ENCODE measurements at places on chromosomes 1 and 21.
A peak's percentile ranks its signal among the peaks of the same experiment; 100 is the strongest.

- DNase-seq = no peak
These were observed 1.7 kb downstream of the C1QB start for GRCh38 chr1:22654692-22655091.

- peak; percentile 65 for DNase-seq
These were observed 12.1 kb upstream of the GJB5 start for GRCh38 chr1:34742667-34743270.

DNA sequence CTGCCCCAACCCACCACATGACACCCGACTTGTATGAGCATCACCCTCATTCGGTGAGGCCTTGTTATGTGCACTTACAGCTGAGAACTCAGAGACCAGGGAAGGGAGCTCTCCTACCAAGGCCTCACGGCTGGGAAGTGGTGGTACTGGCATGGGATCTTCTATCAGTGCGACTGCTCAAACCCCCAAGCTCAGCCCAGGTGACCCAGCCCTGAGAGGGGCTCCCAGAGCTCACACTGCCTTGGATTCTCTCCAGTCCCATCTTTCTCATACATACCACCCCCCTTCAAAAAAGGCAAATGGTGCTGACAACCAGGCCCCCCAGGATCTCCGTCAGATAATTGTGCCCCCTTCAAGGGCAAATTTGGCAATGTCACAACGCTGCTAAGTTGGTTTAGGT lies 777 bp upstream of the PLA2G2F start:
- DNase-seq = no peak

DNA sequence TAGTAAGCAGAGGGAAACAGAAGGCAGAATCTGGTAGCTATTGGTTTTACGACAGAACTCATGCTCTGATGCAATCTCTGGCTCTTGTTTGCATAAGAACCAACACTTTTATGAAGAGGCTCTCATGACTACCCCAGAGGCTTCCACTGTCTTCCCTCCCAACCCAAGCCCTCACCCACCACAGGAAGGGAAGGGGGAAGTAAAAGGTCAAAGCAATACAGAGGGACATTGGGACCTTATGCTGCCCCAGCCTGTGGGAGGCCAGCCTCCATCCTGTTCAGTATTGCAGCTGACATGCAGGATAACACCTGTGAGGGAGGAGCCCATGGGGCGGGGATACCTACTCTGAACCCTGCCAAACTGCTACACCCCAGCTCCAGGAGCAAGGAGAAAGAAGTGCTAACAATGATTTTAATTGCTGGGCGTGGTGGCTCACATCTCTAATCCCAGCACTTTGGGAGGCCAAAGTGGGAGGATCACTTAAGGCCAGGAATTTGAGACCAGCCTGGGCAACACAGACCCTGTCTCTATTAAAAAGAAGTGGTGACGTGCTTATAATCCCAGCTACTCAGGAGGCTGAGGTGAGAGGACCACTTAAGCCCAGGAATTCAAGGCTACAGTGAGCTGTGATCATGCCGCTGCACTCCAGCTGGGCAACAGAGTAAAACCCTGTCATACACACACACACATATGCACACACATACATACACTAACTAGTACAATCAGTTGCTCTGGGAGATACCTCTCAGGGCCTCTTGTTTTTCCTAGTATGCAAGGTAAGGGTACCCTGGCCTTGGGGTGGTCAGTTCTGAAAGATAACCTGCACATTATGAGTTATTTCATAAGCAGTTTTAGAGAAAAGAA lies 9.5 kb downstream of the MR1 start:
- DNase-seq = no peak

DNA sequence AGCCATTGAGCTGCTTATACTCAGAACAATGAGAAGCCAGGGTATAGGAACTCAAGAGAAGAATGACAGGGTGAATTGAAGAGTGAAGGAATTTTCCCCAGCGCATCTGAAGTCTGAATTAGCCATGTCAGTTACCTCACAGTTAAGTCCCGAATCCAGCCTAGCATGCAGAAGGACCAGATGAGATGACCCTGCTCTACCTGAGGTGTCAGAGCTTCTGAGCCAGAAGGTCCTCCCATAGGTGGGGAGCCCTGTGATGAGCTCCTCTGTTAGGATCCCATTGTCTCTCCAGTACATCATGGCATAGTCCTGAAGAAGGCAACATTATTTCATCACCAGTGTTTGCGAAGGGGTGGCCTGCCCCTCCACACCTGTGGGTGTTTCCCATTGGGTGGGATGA lies 68.2 kb downstream of the OVGP1 start:
- DNase-seq = no peak

- DNase-seq = no peak
These were observed 39.1 kb downstream of the CRYAA start for GRCh38 chr21:43207868-43208267.

- no peak for DNase-seq
These were observed 3.4 kb downstream of the CTTNBP2NL start for GRCh38 chr1:112399456-112399855.

GRCh38 chr1:93820554-93821422 lies 58.2 kb downstream of the DNTTIP2 start:
- DNase-seq = no peak

DNA sequence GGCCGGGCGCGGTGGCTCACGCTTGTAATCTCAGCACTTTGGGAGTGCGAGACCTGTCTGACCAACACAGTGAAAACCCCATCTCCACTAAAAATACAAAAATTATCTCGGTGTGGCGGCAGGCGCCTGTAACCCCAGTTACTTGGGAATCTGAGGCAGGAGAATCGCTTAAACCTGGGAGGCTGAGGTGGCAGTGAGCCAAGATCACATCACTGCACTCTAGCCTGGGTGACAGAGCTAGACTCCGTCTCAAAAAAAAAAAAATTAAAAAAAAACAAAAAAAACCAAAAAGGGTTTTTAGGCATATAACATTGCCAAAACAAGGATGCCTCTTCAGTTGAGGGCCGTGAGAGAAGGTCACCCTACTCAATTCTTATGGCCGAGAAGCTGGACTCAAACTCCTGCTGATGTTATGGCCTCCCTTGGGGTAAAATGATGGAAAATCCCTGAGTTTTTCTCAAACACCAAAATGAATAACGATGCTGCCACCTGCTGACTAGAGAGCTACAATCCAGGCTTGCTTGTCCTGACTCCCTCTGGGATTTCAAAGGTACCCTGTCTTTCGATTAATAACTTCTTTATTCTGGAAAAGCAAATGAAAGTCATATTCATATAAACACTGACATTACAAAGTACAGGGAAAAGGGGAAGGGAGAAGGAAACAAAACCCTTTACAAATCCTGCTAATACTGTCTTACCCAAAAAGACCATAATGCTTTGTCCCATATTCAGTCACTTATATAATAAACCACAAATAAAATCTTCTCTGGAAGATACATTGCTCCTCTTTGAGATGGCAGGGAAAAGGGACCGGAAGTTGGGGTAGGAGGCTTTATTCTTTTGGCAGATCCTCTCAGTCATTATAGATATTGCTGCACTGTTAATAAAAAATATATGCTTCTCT lies 10.7 kb downstream of the RAB42 start:
- peak; percentile 71 for DNase-seq

GRCh38 chr1:182629499-182630096 lies 25.4 kb upstream of the RGS16 start:
- DNase-seq = no peak

DNA sequence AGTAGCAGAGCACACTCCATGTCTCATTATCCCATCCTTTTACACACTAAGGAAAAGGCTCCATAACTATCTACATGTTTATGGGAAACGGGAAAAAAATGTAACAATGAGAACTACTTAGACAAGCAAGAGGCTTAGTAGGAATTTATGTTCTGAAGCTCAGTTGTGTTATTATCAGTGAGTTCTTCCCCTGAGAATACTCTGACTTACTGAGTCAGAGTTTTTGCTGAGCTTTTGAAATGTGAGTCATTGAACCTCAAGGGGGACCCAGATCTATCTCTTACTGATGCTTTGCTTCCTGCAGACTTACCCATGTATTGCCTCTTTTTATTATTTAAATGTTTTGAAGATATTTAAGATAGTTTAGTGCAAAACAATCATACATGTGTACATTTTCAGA lies 20.1 kb downstream of the CFHR5 start:
- no peak for DNase-seq

DNA sequence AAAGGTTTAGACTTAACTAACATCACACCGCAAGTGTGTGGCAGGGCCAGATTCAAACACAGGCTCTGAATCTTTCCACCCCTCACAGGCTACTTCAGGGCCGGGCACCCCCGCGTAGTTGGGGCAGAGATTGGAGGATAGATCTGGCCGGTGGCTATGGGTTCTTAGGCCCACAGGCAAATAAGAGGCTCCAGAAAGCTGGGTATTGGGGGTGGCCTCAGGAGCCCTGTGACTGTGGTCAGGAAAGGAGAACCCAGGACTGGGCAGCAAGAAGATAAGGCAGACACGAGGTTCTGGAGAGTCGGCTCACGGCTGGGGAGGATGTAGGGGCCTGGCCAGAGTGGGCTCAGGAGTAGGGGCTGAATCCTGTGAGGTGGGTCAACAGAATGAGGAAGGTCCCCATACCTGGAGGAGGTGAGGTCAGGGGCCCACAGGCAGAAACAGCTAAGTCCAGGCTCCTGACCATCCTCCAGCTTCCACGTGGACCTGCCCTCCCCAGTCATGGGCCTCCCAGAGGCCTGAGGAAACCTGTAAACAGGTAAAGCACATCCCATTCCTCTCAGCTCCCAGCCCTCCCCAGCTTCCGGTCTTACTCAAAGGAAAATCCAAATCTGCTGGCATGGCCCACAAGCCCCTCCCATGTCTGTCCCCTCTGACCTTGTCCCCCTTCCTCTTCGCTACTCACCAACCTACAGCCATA lies 306.2 kb downstream of the MATN1 start:
- DNase-seq = no peak

DNA sequence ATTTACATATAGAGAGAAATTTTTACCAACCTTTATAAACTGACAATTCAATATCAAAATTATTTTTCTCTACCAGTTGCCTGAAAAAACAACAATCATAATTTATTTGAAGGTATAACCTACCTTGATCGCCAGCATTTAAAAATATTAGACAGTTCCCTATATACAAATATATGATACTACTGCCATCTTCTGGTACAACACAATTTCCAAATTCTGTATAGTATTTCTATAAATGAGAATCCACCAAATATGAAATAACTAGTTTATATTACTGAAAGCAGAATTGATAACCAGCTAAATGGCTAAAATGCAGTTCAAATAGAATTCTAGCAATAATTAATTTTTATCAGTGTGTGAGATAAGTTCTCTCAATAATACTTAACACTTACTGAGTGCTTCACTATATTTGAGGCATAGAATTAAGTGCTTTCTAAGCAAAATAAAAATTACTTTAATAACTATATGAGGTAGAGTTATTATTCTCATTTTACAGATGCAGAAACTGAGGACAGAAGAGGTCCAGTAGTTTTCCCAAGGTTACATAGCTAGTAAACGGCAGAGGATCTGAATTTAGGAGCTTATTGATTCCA lies 75.6 kb downstream of the PIGK start:
- no peak for DNase-seq

- no peak for DNase-seq
These were observed 987 bp downstream of the GPR137B start for GRCh38 chr1:236143104-236143948.

- no peak for DNase-seq
These were observed 9.6 kb upstream of the SH2D1B start for GRCh38 chr1:162421258-162422164.

DNA sequence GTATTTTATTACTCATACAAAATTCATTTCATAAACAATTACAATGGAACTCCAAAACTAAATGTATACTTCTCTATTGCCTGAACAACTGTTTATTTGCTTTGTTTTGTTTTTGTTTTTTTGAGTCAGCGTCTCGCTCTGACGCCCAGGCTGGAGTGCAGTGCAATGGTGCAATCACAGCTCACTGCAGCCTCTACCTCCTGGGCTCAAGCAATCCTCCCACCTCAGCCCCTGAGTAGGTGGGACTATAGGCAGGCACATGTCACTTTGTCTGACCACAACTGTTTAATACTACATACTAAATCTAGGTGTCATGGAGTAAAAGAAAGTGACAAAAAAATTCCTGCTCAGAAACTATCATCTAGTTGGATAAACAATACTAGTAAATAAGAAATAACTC lies 49.3 kb downstream of the RAB3GAP2 start:
- DNase-seq = no peak

DNA sequence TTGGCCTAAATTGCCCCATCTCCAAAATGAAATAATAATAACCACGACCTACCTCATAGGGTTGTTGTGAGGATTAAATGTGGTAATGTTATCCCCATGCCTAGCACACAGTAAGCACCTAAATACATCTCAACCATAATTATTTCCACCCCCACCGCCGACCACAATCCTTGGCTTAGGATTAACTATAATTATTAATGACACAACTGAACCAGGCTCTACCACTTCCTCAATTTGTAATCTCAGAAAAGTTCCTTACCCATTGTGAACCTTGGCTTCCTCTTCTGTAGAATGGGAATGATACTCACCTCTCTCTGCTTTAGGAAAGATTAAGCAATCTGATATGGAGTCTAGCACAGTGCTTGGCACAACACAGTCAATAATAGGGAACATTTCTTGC lies 44.3 kb upstream of the TACSTD2 start:
- DNase-seq = no peak

GRCh38 chr1:171983584-171983983 lies 142.3 kb downstream of the DNM3 start:
- no peak for DNase-seq
